Fibroblast of gingiva (primary cell): ENCODE measurements at places on chromosomes 11 and 22.

- no peak for DNase-seq
These were observed 60.2 kb downstream of the PDE2A start for GRCh38 chr11:72613977-72614376.

GRCh38 chr22:25644122-25644521, 79.6 kb downstream of the GRK3 start:
- no peak for DNase-seq

DNA sequence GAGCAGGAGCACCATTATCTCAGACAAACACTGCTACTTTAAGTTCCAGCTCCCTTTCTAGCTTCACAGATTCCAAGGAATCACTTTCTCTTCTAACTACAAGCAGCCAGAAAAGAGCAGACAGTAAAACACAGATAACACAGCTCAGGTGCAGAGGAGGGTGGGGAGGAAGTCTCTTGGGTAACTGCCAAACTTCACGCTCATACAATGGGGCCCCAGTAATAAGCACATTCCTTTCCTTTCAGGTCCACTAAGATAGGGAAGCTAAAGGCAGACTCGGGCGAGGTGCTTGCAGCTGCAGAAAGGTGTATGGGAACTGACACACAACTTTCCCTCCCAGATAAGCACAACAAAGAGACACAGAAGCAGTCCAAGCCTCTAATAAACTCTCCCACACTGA, 69.2 kb upstream of the OR9G4 start:
- DNase-seq, result no peak

GRCh38 chr11:72821920-72822799, 7.9 kb downstream of the ATG16L2 start:
- DNase-seq, result peak; percentile 76
